Activated CD8-positive, alpha-beta T cell treated with anti-CD3 and anti-CD28 coated beads for 36 hours (primary cell): ENCODE measurements at places on chromosomes 6 and 20. TPM values are rescaled to one million over a fixed set of nuclear protein-coding genes. Genes with fewer than 3 reads are reported as not detected.

- no peak for DNase-seq
These were observed 958.8 kb downstream of the TFAP2A start for GRCh38 chr6:9455864-9456658.

DNA sequence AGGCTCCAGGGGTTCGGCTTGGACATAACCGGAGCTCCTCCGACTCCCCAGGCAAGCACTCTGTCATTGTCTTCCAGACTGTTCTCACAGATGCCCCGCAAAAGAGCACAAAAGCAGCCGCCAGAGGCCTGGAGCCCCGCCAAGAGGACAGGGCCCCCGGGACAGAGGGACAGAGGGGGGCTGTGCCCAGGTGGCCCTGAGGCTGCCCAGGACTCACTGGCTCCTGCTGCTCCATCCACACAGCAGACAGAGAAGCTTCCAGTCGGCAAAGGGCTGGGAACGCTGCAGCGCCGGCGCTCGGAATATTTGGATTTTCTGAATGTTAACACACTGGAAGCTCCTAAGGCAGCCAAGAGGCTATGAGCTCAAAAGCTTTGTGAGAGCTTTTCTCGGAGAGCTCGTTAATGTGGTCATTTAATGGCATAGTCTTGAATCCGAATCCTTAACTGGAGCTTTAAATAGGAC lies 68.0 kb upstream of the QKI start:
- DNase-seq = no peak

GRCh38 chr6:5582762-5583161 lies 321.4 kb downstream of the FARS2 start:
- DNase-seq = no peak

DNA sequence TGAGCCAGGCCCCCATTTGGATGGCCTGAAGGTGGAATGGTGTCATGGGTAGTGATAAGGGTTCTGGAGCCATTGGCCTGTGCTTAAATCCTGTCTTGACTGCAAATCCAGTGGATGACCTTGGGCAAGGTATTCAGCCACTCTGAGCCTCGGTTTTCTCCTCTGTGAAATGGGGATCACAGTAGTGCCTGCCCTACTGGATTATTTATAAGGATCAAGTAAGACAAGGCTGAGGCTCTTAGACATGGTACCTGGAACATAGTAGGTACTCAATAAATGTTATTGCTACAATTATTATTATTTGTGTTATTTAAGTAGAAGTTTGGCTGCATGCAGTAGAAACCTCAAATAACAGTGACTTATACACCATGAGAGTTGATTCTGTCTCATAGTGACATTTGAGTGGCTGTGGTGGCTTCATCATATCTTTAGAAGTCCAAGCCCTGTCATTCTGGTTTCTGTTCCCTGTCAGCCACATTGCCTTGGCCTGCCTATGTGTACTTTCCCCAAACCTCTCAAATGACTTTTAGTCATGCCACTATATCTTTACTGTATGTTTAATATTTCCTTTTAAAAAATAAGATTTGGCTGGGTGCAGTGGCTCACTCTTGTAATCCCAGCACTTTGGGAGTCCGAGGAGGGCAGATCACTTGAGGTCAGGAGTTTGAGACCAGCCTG lies 37.6 kb upstream of the CHMP4B start:
- DNase-seq = peak; percentile 69

DNA sequence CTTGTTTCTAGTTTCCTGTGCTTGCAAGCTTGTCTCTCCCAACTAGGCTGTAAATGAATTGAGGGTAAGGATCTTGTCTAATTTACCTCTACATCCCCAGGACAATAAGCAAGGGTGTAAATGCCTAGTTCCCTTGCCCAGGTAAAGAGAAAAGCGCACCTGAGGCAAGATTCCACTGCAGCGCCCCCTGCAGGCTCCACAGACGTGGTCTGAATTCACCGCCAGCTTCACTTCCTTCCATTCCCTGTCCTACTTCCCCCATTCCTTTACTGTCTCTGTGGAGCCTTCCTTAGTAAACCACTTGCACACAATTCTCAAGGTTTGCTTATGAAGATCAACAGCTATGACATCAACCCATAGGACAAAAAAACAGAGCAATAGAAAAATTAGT lies 42.3 kb downstream of the ANKEF1 start:
- peak; percentile 4 for DNase-seq

DNA sequence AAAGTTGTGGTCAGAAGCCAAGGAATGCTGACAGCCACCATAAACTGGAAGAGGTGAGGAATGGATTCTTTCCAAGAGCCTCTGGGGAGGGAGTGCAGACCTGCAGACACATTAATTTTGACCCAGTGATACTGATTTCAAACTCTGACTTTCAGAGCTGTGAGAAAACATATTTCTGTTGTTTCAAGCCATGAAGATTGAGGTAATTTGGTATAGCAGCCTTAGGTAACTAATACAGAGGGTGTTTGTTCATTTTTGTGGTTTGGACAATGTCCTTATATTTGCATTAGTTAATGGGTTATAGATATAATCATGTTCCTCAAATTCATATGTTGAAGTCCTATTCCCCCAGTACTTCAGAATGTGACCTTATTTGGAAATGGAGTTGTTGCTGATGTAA lies 85.4 kb upstream of the GTSF1L start:
- no peak for DNase-seq

- no peak for DNase-seq
These were observed 14.4 kb downstream of the MMP24 start for GRCh38 chr20:35240811-35241293.

Gene SLC52A3
- total RNA-seq = not detected

Gene RAET1L
- total RNA-seq = not detected

Gene OR12D3
- total RNA-seq = not detected

Gene SLC17A1
- total RNA-seq = not detected

Gene DEFB128
- not detected for total RNA-seq
